Activated T-helper 1 cell treated with anti-CD3 and anti-CD28 coated beads, Interleukin-12 subunit alpha, Interleukin-12 subunit beta, Interleukin-2, Interleukin-4 antibody, amounts not matched to agents 30 ng/mL and 10 ng/mL and 1 ng/mL, durations not matched to agents 14 hours and 24 hours and 36 hours (primary cell): ENCODE measurements at places on chromosomes 16 and 17. TPM values are rescaled to one million over a fixed set of nuclear protein-coding genes. Genes with fewer than 3 reads are reported as not detected.

DNA sequence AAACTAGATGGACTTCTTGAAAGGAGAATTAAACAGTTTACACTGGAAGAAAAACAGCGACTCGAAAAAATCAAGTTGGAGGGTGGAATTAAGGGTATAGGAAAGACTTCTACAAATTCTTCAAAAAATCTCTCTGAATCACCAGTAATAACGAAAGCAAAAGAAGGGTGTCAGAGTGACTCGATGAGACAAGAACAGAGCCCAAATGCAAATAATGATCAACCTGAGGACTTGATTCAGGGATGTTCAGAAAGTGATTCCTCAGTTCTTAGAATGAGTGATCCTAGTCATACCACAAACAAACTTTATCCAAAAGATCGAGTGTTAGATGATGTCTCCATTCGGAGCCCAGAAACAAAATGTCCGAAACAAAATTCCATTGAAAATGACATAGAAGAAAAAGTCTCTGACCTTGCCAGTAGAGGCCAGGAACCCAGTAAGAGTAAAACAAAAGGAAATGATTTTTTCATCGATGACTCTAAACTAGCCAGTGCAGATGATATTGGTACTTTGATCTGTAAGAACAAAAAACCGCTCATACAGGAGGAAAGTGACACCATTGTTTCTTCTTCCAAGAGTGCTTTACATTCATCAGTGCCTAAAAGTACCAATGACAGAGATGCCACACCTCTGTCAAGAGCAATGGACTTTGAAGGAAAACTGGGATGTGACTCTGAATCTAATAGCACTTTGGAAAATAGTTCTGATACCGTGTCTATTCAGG is 85.0 kb downstream of the C17orf58 start:
- H3K36me3 ChIP-seq = peaks cover 39% of the 10 kb centered on the region
- no peak for DNase-seq
- H3K4me1 ChIP-seq = peaks cover 17% of the 10 kb centered on the region

GRCh38 chr16:87003414-87003755 is 313.8 kb downstream of the C16orf95 start:
- H3K27me3 ChIP-seq = no peaks in the 10 kb centered on the region
- no peak for DNase-seq
- H3K4me3 ChIP-seq = no peak overlapping the region

DNA sequence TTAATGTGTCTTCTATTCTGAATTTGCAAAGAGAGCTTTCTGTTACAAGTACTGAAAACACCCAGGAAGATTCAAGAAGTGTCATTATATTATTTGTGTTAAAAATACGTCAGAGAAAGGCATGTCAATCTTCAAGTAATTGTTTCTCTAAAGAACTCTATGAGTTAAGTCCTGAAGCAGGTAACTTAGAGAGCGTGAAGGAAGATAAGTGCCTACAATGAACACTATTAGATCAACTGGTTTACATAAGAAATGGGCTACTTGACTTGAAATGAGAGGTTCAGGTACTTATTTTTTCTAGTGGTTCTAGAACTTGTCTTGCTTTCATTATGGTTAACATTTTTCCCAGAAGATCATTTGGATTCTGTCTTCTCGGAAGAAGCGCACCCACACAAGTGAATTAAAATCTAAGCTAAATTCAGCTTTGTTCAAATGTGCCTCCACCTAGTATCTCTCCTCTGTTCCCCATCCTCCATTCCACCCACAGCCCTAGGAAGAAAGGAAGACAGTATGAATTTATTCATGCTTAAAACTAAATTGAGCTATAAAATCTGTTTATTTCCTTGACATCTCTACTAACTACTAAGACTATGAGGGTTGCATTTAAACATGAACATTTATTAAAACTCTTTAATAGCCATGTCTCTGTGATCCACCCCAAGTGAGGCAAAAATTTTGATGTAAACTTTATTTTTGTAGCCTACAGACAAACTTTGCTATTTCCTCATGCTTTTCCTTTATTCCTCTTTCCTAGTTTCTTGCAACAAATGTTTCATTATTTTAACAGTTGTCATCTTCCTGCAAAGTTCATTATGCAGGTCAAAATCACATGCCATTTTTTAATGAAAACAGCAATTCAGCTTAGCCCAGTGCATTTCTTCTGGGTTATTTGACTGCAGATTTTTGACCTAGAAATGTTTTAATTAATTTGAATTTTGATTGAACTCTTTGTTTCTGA is 206.8 kb downstream of the KCNJ2 start:
- H3K4me1 ChIP-seq = no peaks in the 10 kb centered on the region
- H3K27me3 ChIP-seq = no peaks in the 10 kb centered on the region
- H3K36me3 ChIP-seq = no peaks in the 10 kb centered on the region
- no peak for DNase-seq
- H3K27ac ChIP-seq = no peak overlapping the region
- H3K4me3 ChIP-seq = no peak overlapping the region

- H3K4me3 ChIP-seq = no peak overlapping the region
- H3K27ac ChIP-seq = no peak overlapping the region
- no peaks in the 10 kb centered on the region for H3K36me3 ChIP-seq
- no peak for DNase-seq
- H3K27me3 ChIP-seq = no peaks in the 10 kb centered on the region
Measured at GRCh38 chr17:10126616-10127501, 71.5 kb downstream of the GAS7 start.

Gene MT4
- not detected in 2 replicates for total RNA-seq

Gene TBX6
- total RNA-seq = 1.6 and 1.8 TPM in 2 replicates
